ENCODE measurements at places on chromosomes 2 and 18. TPM values are rescaled to one million over a fixed set of nuclear protein-coding genes. Genes with fewer than 3 reads are reported as not detected.

MPV17 gene
- total RNA-seq: 47.2 TPM

RGPD3 gene
- not detected for total RNA-seq

GALM gene
- 16.9 TPM for total RNA-seq

C1QL2 gene
- total RNA-seq: not detected

TDRD15 gene
- total RNA-seq: not detected

SLC16A14 gene
- total RNA-seq: 4.0 TPM

BCL2 gene
- 7.7 TPM for total RNA-seq

FHOD3 gene
- total RNA-seq: 347 TPM

ITGA4 gene
- 1.5 TPM for total RNA-seq

RNF103 gene
- total RNA-seq: 53.9 TPM
